Stimulated activated CD8-positive, alpha-beta memory T cell treated with anti-CD3 and anti-CD28 coated beads, Interleukin-4, amount 100 ng/mL, for 4 hours (primary cell): ENCODE measurements at places on chromosomes 2 and 18.

DNA sequence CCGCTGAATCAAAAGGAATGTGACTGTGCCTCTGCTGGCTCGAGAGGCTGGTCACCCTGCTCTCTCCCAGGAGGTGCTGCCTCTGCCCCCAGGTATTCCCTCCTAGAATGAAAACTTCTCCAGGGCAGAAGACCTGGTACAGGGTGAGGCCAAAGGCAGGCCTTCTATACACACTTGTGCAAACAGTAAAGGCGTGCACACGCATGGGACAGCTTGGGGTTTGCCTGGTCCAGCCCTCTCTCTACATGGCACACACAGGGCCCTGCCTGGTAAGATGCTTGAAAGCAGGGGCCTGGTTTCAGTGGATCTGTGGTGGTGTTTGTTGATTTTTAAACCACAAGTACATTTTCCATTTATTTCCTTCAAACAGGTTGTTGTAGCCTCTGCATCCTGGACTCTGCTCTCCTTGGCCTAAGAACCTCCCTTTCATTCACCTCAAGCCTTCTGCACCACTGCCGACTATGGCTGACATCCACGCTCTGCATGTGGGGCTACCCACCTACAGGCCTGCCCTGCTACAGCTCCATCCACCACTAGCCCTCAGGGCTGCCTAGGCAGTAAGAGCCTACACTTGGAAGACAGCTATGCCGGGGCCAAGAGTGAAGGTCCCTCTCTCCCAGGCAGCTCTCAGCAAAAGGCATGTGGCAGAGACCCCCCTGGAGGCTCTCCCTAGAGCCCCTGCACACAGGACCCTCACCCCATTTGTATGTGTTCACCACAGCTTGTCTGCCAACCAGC, 190.7 kb downstream of the ZBTB7C start:
- DNase-seq: no peak

GRCh38 chr2:184357033-184357432, 241.3 kb upstream of the ZNF804A start:
- DNase-seq: no peak

DNA sequence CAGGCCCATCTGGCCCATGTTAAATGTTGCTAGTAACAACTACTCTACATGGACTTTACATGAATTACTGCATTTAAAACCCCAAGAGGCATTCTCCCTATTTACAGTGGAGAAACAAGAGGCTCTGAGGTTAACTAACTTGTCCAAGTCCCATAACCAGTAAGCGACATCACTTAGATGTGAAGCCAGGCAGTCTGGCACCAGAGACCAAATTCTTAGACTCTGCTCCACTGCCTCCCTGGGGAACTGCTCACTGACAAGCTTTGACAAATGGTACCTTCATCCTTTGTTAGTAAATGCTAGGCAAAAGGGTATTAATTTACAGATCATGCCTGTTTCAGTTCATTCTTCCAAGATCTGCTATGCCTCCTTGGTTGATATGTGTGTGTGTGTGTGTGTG, 124.8 kb downstream of the AFF3 start:
- DNase-seq: no peak

DNA sequence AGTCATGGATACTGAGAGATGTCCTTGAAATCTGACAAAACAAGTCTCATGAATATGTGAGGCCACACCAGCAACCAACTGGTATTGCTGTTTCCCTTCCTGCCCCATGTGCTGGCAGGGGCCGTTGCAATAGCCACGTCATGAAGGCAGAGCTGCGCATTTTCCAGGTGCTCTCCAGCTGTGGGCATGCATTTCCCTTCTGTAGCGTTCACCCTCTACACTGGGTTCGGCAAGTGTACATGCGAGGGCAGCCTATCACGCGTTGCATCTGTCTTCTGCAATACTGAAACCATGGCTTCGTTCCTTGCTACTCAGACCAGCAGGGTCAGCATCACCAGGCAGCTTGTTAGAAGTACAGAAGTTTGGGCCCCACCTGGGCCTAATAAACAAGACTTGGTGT, 17.4 kb downstream of the ARL4C start:
- no peak for DNase-seq

- DNase-seq: no peak
Measured at GRCh38 chr2:196592911-196593881, 46.3 kb upstream of the CCDC150 start.

- no peak for DNase-seq
Measured at GRCh38 chr2:110732422-110733413, at the start of gene ACOXL. TSS of gene ACOXL (plus strand) at chr2:110732573. CDS start at chr2:110768390, 35,817 bp downstream.

DNA sequence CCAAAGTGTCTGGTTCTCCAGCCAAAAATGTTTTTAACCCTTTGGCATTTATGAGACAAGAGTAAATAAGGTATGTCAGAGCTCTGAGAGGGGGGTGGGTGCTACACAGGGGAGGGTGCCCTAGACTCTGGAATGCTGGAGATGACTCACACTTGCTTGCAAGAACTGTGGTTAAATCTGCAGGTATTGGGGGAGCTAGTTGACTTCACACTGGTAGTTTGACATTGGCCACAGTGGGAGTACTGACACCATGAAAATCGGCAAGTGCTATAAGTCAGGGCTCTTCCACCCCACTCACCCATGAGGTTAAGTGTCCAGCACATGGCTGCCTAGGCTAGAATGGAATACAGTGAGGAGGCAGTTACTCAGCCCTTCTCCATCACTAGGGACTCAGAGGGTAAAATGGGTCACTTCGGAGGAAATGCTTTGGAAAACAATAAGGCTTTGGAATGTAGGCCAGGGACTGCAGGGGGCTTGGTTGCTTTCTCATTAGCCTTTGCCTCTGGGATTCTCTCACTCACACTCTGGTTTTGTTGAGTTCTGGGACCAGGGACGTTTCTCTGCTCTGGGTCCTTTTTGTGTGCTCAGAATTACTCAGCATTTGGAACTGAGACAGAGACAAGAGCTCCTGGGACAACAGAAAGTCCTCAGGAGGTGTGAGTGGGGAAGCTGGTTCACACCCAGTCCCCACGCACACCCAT, 91.6 kb downstream of the ACKR3 start:
- no peak for DNase-seq

- no peak for DNase-seq
Measured at GRCh38 chr2:197113275-197113711, 186.8 kb upstream of the PGAP1 start.

- peak; percentile 22 for DNase-seq
Measured at GRCh38 chr2:181456660-181457120, 496 bp upstream of the ITGA4 start.

GRCh38 chr2:229731916-229732315, 17.6 kb upstream of the DNER start:
- DNase-seq: no peak

DNA sequence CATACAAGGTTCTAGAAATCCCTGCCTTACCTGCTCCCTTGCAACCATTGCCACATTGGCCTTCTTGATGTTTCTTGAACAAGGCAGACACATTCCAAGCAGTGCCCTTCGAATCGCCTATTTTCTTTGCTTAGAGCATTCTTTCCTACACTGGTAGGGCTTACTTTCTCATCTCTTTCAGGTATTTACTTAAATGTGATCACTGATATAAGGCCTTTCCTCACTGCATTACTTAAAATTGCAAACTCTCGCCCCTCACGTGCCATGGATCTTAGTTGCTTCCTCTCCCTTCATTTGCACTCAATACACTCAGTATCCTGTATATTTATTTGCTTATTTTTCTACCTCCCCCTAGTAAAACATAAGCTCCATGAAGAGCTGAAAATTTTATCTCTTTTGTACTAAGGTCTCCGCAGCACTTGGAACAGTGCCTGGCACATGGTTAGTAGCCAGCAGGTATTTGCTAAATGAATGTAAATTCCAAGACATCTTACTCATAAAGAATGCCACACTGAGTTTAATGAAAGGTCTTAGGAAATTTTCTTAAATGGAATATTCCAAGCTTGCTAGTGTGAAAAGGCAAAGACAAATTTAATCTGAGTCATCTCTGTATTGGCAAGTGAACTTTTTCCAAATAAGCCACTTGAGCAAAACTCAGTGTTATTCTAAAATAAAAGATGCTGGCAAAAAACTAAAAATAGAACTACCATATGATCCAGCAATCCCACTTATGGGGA, 42.4 kb upstream of the FIGN start:
- DNase-seq: no peak

DNA sequence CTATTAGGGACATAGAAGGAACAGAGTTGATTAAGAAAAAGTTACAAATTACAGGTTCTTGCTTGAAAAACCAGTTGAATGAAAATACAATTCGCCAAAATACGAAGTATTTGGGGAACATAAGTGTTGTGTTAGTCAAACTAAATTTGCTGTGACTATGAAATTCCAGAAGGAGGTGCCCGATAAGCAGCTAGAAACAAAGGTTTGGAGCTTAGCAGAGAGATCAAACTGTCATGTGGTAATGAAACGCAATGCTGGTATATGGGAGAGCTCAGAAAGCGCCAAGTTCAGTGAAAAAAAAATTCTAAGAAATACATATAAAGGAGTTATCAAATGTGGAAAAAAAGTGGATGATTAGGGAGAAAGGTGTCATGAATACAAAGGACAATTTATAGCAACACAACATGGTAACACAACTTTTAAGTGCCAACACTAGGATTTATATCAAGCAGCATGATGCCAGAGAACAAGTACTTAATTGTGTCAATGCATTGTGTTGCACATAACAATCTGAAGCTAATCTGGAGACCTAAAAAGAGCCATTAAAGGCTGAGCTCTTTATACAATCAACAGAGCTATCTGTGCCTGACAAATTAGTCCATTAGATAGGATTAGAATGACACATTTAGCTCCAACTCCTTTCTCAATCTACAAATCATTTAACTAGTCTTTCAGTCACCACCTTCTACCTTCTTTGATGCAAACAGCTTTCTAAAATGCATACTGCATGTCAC, 31.2 kb downstream of the SMAD2 start:
- DNase-seq: no peak

- peak; percentile 44 for DNase-seq
Measured at GRCh38 chr2:100610381-100610831, 47.6 kb downstream of the PDCL3 start.

GRCh38 chr2:27003007-27003406, 29.8 kb upstream of the TMEM214 start:
- no peak for DNase-seq

GRCh38 chr18:3153107-3153704, 66.6 kb downstream of the MYOM1 start:
- DNase-seq: no peak

DNA sequence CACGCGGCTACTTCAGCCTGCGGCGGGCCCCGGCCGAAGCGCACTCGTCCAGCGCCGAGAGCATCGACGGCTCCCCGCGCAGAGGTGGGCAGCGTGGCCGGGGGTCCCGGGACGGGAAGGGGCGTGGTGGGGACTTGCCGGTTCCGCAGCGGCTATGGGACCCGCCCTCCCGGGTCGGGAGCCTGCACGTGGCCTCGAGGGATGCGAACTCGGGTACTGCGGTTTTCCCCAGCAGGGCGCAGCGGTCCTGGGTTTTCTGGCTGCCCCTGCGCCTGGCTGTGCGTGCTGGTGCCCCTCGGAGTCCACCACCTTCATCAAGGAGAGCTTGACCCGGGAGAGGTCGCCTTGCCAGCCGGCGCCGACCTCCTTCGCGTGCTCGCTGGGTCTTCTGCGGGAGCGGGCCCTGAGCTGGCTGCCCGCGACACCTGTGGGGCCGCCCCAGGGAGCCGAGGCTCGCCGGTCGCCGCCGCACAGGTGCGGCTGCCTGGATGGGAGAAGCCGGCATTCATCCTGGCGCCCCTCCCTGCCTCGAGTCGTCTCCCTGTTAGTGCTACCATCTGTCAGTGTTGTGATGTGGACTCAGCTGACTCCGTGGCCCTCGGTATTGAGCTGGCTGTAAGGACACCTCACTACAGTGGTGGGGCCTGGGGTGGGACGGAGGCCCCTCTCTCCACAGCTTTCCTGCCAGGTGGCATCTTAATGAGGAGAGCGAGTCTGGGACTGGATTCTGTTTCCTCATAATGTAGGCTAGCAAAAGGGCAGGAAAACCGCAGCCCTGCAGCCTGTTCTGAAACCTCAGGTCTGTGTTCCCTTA, 177.3 kb downstream of the AGAP1 start:
- no peak for DNase-seq

- DNase-seq: no peak
Measured at GRCh38 chr2:162118166-162119031, 33.6 kb downstream of the GCG start.

DNA sequence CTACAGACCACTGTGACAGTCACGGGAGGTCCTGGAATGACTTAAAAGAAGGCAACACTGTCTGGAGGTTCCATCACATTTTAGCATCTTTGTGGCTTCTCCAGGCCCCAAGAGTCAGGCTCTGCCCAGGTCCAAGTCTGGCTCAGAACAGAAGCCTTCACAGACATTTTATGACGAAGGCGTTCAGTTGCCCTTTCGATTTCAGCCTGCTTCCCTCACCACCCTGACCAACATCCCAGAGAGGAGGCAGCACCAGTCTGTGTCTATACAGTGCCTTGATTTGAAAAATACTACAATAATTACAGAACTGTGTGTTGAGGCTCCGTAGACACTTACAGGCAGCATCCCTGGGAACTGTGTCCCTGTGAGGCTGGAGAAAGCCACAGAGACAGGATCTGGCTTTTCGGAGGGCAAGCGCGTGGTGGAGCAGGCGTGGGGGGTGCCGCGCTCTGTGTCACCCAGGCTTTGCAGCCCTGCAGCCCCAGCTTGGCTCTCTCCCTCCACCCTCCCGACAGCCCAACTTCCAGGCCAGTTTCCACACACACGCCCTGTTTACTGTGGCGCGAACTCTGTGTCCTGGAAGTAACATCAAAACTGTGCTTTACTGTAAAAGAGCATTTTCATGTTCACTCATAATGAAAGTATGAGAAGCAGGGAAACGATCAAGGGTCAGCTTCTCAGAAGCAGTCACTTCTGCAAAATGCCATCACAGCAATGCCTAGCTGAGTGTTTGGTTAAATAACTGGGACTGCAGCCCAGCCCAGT, 153.5 kb upstream of the ALKAL2 start:
- no peak for DNase-seq

- DNase-seq: no peak
Measured at GRCh38 chr2:237437566-237437965, 23.6 kb upstream of the COL6A3 start.

GRCh38 chr2:235611349-235611748, 117.5 kb downstream of the AGAP1 start:
- no peak for DNase-seq

GRCh38 chr18:55934821-55935220, 346.8 kb upstream of the TCF4 start:
- no peak for DNase-seq

- no peak for DNase-seq
Measured at GRCh38 chr2:959457-959856, 8.8 kb downstream of the SNTG2 start.

DNA sequence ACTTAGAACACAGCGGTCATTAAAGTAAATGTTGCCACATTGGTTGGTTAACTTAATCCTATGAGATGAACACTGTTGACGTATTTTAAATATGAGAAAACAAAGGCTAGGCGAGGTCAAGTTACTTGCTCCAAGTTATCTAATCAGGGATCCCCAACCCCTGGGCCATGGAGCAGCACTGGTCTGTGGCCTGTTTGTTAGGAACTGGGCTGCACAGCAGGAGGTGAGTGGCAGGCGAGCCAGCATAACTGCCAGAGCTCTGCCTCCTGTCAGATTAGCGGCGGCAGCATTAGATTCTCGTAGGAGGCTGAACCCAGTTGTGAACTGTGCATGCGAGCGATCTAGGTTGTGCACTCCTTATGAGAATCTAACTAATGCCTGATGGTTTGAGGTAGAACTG, 878.9 kb downstream of the CPS1 start:
- no peak for DNase-seq
